ENCODE measurements at places on chromosomes 2 and 18.

- DNase-seq: no peak
Observed at GRCh38 chr18:32391126-32391525, 79.6 kb downstream of the GAREM1 start.

DNA sequence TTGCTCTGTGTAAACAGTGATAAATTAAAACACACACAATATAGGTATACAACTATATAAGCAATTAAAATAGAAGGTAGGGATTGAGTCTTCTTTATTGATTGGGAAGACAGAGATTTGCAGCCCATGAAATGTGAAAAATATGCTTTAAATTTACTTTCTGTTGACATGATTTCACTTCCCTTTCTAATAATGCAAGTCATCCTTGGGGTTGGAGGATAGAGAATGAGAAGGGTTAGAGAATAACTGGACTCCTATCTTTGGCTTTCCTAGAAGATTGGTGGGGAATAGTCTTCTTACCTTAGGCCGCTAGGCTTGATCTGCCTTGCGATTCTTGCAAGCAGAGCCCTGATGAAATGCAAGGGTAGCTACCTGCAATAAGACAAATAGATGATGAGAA lies 339.8 kb downstream of the NYAP2 start:
- no peak for DNase-seq

DNA sequence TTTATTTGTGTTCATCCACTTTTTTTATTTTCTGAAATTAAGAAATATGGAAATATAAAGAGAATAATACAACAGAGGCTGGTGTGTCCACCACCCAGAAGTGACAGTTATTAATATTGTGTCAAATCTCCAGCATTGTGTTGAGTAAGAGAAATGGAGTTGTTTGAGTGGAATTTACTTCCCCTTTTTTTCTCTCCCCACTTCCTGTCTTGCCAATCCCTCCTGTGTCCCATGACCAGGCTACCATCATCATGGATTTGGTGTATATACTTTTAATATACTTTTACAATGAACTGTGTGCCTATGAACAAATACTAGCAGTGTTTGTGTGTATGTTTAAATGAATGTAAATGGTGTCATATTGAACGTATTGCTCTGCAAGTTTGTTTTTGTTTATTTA lies 276.9 kb upstream of the SKOR2 start:
- no peak for DNase-seq

DNA sequence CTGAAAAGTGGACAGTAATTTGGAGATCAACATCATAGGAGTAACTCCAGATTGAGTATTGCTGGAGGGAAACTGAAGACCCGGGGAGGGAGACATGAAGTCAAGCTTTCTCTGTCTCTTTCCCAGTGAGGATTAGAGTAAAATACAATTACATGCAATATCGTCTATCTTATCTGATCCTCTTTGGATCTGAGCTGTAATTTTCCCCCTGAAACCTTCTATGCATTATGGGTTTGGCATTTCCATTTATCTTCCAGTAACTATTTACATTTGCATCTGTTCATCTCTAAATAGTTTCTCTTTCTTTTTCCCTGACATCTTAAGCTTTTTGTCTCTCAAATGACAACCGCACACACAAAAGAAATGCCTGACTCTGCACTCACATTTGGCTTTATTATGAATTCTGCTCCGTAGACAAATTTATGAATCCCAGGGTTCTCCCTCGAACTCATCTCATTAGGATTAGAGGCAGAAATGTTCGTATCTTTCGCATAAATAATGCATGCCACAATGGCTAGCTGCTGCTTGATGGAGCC lies 113.1 kb downstream of the SPP2 start:
- no peak for DNase-seq

DNA sequence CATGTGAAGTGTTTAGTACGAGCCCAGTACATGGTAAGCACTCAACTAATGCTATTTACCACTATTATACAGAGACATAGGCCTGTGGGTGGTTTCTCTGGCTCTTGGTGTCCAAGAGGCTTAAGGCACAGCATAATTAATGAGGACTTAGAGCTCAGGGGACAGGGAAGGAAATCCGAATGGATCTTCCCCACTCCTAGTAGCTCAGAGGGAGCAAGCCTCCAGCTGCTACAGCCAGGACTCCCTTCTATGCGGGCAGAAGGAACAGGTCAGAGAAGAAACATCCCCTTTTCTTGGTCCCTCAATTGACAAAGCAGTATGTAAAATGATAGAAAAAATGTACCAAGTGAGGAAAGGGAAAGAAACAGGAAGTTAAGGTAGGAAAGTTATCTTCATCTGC lies 261.3 kb upstream of the STON1 start:
- DNase-seq: no peak

GRCh38 chr2:239908308-239908707 lies 116.8 kb downstream of the NDUFA10 start:
- DNase-seq: no peak

GRCh38 chr2:40400336-40400953 lies 51.4 kb downstream of the SLC8A1 start:
- no peak for DNase-seq

DNA sequence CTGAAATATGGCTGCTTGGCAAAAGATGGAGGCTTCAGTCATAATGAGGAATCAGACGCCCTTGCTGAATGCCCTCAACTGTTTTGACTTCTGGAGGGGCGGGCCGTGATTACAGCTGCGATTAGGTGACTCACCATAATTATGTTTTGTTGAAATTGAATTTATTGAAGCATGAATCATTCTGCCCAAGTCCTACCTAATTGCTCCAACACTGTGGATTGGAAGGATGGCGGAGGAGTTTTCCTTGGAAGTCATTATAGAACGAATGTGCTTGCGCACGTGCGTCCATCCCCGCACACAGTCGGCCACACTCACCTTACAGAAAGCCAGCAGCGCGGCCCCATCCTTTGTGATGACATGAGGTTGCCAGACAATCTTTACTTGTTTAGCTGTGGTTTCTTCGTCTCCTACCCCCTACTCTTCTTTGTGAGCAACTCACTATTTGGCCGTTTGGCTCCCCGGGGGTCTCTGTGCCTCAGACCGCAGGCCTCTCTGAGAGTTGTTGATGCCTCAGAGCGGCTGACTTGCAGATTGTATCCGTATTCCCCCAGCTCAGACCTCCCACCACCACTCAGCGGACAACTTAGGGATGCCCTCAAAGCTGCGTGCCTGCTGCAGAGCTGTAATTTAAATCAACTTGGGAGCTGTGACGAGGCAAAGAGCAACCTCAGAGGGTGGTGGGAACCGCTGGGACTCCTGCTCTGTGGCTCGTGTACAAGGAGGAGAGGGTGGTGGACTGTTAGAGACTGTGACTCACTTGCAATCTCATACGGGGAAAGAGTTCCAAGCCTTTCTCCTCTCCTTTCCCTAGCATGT lies 513.4 kb downstream of the TNS1 start:
- no peak for DNase-seq

- DNase-seq: no peak
Observed at GRCh38 chr2:122423934-122424333, 668.5 kb downstream of the TSN start.

- DNase-seq: peak; percentile 11
Observed at GRCh38 chr2:25207078-25207545, 38.7 kb upstream of the POMC start.

GRCh38 chr18:54069729-54070128 lies 154.7 kb downstream of the MBD2 start:
- DNase-seq: no peak

- DNase-seq: no peak
Observed at GRCh38 chr2:212007972-212008371, 530.6 kb downstream of the ERBB4 start.

GRCh38 chr2:212797484-212798205 lies 259.0 kb upstream of the ERBB4 start:
- DNase-seq: no peak

DNA sequence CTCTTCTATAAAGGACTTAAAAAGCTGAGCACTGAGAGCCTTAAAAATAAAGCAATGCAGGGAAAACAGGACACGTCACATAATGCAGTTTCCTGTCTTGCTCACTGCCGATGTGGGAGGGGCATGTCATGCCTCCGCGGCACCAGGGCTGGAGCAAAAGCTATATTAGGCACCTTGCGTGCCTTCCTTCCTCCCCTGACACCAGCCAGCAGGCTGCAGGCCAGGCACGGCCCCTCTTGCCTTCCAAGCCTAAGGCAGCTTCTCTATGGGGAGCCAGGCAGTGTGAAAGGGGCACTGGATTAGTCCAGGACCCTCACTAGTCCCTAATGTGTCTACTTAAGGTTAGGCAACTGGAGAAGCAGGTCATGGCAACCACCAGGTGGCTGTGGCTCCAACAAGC lies 26.3 kb downstream of the MRPL35 start:
- DNase-seq: peak; percentile 41

- no peak for DNase-seq
Observed at GRCh38 chr18:50396005-50396660, 21.3 kb downstream of the SKA1 start.

- DNase-seq: no peak
Observed at GRCh38 chr2:72963423-72964145, 46.3 kb downstream of the EMX1 start.

- DNase-seq: no peak
Observed at GRCh38 chr2:161115605-161116380, 44.4 kb upstream of the TANK start.

- DNase-seq: no peak
Observed at GRCh38 chr2:64141674-64142405, 2.4 kb downstream of the PELI1 start.

DNA sequence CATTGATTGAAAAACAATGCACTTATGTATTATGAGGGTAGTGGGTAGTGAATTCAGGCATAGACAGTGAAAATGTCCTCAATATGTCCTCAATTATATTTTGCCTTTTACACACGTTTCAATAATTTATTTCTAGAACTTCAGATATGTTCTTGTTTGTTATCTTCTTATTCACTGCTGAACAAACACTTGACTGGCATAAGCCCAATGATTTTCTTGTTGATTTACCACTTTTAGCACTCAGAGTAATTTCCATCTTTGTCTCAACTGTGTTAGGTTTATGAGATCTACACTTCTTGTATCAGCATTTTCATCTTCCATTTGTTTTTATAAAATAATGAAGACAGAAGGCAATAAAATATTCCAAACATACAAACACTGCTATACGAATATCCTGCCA lies 61.8 kb upstream of the DCC start:
- DNase-seq: no peak

DNA sequence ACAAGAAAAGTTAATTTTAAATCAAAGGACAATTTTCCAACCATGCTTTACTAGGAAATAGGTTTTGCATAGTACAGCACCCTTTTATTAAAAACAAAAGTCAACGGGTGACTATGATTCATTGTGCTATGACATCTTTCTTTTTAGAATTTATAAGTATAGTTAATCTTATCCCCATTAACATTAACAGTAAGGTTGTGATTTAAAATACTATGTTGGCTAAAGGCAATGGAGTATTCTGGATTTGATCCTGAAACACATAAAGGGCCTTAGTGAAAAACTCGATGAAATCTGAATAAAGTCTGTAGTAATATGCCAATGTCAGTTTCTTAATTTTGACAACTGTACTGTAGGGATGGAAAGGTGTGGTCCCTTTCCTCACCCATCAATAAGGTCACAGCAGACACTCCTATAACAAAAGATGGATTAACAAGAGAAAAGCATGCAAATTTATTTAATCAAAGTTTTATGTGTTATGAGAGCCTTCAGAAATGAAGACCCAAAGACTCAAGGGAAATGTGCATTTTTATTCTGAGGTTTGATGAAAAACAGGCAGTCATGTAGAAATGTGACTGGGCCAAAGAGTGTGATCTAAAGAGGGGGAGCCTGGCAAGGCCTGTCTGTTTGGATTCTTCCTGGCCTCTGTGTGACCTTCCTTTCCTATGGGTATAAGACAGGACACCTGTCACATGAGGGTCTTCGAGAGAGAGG lies 731.4 kb downstream of the TSN start:
- no peak for DNase-seq

DNA sequence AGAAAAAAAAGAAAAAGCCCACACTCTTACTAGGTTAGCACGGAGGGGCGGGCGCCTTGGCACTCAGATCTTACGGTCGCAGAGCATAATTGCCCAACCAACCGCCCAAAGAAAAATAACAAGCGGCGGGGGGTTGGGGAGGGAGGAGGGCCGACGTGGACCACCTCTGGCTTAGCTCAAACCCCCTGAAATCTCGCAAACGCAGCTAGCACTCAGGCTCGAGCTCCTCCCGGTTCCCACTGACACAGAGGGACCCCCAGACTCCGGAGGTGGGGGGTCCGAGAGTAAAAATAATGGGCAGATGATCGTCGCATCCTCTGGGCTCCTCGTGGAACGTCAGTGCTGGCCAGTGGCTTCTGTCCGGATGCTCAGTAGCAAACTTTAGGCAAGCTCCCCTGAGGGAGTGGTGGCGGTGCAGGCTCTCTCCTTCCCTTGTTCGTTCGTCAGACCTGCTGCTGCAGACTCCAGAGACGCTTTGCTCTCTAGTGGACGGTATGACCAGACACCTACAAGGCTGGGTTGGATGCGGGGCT lies 12.0 kb downstream of the CATIP start:
- DNase-seq: no peak

DNA sequence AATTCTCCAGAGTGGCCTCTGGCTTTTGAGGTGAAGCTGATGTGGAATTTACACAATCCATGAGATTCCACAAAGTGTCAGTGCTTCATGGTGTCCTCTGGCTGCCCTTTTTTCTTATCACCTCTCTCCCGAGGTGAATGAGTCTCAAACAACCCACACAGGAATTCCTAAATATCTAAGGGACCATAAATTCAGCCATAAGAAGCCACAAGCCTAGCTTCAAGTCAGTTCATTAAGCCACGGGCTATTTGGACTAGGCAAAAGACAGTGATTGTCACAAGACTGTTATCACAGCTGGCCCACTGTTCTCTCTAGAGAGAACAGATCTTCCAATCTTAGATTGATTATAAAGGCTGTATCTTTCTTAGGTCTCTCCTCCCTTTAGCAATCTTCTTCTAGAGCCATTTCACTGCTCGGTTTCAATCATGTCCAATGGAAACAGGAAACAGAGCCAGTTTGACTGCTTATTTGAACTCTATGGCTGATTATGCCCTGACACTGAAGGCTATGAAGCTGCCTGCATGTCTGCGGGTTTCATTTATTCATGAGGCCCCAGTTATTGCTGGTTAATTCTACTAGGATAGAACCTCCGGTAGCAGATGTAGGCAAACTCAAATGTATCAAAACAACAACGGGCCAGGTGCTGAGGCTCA lies 4.1 kb downstream of the NEMP2 start:
- no peak for DNase-seq

- DNase-seq: no peak
Observed at GRCh38 chr2:20599001-20599600, 51.8 kb downstream of the HS1BP3 start.

GRCh38 chr2:74576211-74576862 lies 21.8 kb downstream of the DOK1 start:
- no peak for DNase-seq

DNA sequence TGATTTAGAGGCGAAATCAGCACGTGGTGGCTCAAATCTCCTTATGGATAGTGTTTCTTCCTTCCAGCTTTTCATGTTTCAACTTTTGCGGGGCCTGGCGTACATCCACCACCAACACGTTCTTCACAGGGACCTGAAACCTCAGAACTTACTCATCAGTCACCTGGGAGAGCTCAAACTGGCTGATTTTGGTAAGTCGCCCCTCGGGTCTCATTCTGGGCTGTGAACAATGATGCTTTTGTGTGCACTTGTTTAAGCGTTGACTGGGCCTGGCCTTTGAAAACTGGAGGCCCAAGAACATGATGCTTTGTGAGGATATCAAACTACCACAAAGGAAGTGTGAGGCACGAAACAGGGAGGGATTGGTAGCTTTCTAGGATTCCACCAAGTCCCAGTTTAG lies 27.4 kb downstream of the CDK15 start:
- DNase-seq: no peak
